H7 (cell line): ENCODE measurements at places on chromosomes 13 and 19. TPM values are rescaled to one million over a fixed set of nuclear protein-coding genes. Genes with fewer than 3 reads are reported as not detected.

Gene FPR1
- total RNA-seq = not detected in 2 replicates

Gene IL4I1
- total RNA-seq = 0.59 and 0.73 TPM in 2 replicates

Gene UPF3A
- total RNA-seq = 25.0 and 47.7 TPM in 2 replicates

Gene LILRB4
- not detected in 2 replicates for total RNA-seq

Gene SIX5
- total RNA-seq = 18.7 and 22.0 TPM in 2 replicates

Gene HTR2A
- 0.04 TPM in 1 of 2 replicates, not detected in the other for total RNA-seq

Gene HSPB6
- 0.48 and 1.4 TPM in 2 replicates for total RNA-seq

Gene TNNI3
- total RNA-seq = 6.5 and 11.6 TPM in 2 replicates

Gene ELANE
- not detected in 2 replicates for total RNA-seq

Gene FCGBP
- 0.10 and 0.22 TPM in 2 replicates for total RNA-seq

Gene MIR17HG
- 19.6 and 22.2 TPM in 2 replicates for total RNA-seq

Gene FUT2
- total RNA-seq = 0.78 and 1.8 TPM in 2 replicates

Gene MAST3
- 2.4 and 4.0 TPM in 2 replicates for total RNA-seq

Gene MISP3
- 0.52 and 0.92 TPM in 2 replicates for total RNA-seq

Gene CPB2
- total RNA-seq = not detected in 2 replicates

Gene ZNF836
- total RNA-seq = 4.7 and 7.5 TPM in 2 replicates

Gene LILRB5
- total RNA-seq = not detected in 2 replicates

Gene PEPD
- total RNA-seq = 65.7 and 84.3 TPM in 2 replicates

Gene PBX4
- 0.94 and 2.7 TPM in 2 replicates for total RNA-seq

Gene KLK2
- not detected in 2 replicates for total RNA-seq

Gene FSD1
- 29.8 and 34.1 TPM in 2 replicates for total RNA-seq

Gene FXYD5
- total RNA-seq = 101 and 115 TPM in 2 replicates

Gene METTL21C
- total RNA-seq = not detected in 2 replicates

Gene LRG1
- total RNA-seq = 0.10 and 0.30 TPM in 2 replicates

Gene CATSPERD
- 0.03 TPM in 1 of 2 replicates, not detected in the other for total RNA-seq

Gene CLEC11A
- 4.7 and 7.1 TPM in 2 replicates for total RNA-seq

Gene ZNF835
- not detected in 2 replicates for total RNA-seq

Gene WDR87
- not detected in 2 replicates for total RNA-seq

Gene CACNA1A
- total RNA-seq = 2.8 and 4.1 TPM in 2 replicates

Gene ZNF583
- total RNA-seq = 0.55 and 1.7 TPM in 2 replicates

Gene WDR88
- total RNA-seq = not detected in 2 replicates

Gene MEF2B
- 0.80 TPM in 1 of 2 replicates, not detected in the other for total RNA-seq

Gene TUBB4A
- 1.4 and 2.9 TPM in 2 replicates for total RNA-seq

Gene CEACAM4
- not detected in 2 replicates for total RNA-seq

Gene FOXA3
- 13.4 and 15.1 TPM in 2 replicates for total RNA-seq

Gene NLRP7
- 1.9 and 3.2 TPM in 2 replicates for total RNA-seq

Gene BEST2
- total RNA-seq = 0.37 and 1.5 TPM in 2 replicates

Gene GFY
- not detected in 2 replicates for total RNA-seq

Gene CEACAM1
- 0.30 and 0.42 TPM in 2 replicates for total RNA-seq

Gene FGF21
- 0.35 TPM in 1 of 2 replicates, not detected in the other for total RNA-seq

Gene ADM5
- 1.4 and 1.8 TPM in 2 replicates for total RNA-seq

Gene CCDC169
- 19.9 and 32.7 TPM in 2 replicates for total RNA-seq

Gene TNFSF9
- total RNA-seq = 1.3 and 2.6 TPM in 2 replicates

Gene KBTBD6
- total RNA-seq = 8.4 and 10.8 TPM in 2 replicates

Gene ARHGEF1
- total RNA-seq = 34.3 and 40.7 TPM in 2 replicates

Gene CHERP
- 14.3 and 17.1 TPM in 2 replicates for total RNA-seq

Gene SPHK2
- 10.9 and 26.4 TPM in 2 replicates for total RNA-seq

Gene KLF5
- total RNA-seq = 1.5 and 3.8 TPM in 2 replicates

Gene IZUMO2
- total RNA-seq = not detected in 2 replicates

Gene TTC9B
- total RNA-seq = not detected in 2 replicates

Gene ZNF175
- 2.4 and 3.0 TPM in 2 replicates for total RNA-seq

Gene FKBP8
- total RNA-seq = 446 and 481 TPM in 2 replicates

Gene SKA3
- 30.5 and 31.8 TPM in 2 replicates for total RNA-seq

Gene CACNG7
- 3.8 and 4.5 TPM in 2 replicates for total RNA-seq

Gene KHSRP
- 223 and 266 TPM in 2 replicates for total RNA-seq

Gene ZNF805
- 13.1 and 15.1 TPM in 2 replicates for total RNA-seq

Gene C19orf81
- total RNA-seq = 7.8 and 8.0 TPM in 2 replicates
